ENCODE measurements at places on chromosomes 7 and 10.
A peak's percentile ranks its signal among the peaks of the same experiment; 100 is the strongest.

GRCh38 chr7:4519819-4520520 lies 162.1 kb upstream of the FOXK1 start:
- DNase-seq, result peak; percentile 31

GRCh38 chr7:40468891-40469864 lies 334.4 kb downstream of the SUGCT start:
- DNase-seq, result no peak

GRCh38 chr10:70430493-70431445 lies 10.7 kb downstream of the NODAL start:
- no peak for DNase-seq

GRCh38 chr10:131002031-131002861 lies 309.3 kb downstream of the TCERG1L start:
- DNase-seq, result no peak

- no peak for DNase-seq
Observed at GRCh38 chr7:116235380-116235779, 25.0 kb downstream of the TES start.

- DNase-seq, result no peak
Observed at GRCh38 chr10:44724415-44725174, 186.5 kb upstream of the TMEM72 start.

DNA sequence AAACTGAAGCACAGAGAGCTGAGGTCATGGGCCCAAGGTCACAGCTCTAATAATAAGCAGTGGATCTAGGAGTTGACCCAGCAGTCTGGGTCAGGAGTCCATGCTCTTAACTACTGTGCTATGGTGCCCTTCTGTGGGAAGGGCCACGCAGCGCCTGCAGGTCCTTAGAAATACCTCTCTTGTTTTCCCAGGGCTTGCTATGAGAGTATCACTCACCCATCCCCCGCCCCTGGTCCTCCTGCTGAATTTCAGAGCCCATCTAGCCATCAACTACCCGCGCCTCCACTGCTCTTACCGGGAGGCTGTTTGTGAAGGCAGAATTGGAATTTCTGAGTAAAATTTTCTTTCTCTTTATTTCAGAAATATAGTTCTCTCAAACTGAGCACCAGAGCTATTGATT lies 27.3 kb upstream of the CRHR2 start:
- DNase-seq, result no peak

DNA sequence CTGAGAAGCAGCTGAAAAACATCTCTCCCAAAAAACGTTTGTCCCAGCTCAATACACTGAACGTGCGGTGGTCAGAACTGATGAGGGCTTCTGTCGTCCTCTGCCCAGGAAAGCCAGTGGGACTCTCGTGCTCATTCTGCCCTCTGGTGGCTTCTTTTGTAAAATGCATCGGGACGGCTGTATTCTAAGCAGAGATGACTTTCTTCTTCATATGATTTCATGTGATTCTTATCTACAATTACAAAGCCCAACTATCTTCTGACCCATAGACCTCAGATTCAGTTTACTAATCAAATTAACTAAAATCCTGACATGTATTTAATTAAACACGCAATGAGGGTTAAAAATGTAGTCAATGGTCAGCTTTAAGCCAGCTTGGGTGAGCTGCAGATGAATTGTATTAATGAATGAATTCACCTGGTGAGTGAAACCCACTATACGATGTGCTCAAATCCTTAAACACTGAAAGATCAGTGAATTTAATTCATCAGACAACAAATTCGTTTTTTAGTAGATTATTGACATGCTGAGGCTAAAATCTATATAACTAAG lies 117.6 kb upstream of the FAM204A start:
- DNase-seq, result peak; percentile 83

Measured in RWPE1 (cell line).